ENCODE measurements at places on chromosomes 11 and 22.

DNA sequence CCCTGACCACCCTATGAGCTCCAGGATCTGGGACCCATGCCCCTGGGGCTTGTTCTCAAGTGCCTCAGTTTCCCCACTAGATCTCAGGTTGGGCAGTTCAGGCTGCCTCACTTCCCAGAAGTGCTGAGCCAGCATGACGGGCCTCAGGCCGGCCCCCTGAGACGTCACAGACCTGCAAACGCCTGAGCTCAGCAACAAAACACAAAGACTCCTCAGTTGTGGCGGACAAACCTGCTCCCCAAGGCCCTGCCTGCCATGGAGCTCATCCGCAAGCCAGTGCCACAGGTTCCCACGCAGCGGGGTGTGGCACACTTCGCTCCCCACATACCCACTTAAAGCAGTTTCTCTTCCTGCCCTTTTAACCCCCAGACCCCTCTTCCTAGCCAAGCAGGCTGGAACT, 45.2 kb downstream of the NECTIN1 start:
- no peak for DNase-seq

GRCh38 chr11:47510209-47510608, 42.7 kb downstream of the CELF1 start:
- DNase-seq = no peak

DNA sequence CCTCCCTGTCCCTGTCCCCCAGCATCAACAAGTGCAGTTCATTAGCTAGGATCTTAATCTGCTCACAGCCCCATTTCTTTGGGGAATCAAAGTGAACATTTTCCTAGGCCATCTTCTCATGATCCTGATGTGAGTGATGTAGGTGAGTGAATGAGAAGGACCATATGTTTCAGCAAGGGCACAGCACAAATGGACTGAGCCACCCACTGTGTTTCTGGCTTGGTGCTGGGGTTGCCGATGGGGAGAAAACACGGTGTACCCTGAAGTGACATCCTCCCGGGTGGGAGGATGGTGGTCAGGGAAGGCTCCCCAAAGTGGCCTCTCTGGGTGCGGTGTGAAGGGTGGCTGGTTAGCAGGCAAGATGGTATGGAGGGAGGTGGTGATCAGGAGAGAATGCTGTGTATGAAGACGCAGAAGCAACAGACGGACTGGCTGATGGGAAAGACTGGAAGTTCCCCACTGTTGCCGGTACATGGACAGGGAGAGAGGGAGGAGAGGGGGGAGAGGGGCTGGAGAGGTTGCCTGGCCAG, 72.2 kb downstream of the JAM3 start:
- DNase-seq = no peak

- DNase-seq = no peak
Measured at GRCh38 chr22:46661221-46661851, 41.1 kb downstream of the GRAMD4 start.

GRCh38 chr11:68806931-68807844, 34.5 kb downstream of the CPT1A start:
- DNase-seq = no peak

- DNase-seq = no peak
Measured at GRCh38 chr22:47192651-47193437, 430.4 kb downstream of the TBC1D22A start.

DNA sequence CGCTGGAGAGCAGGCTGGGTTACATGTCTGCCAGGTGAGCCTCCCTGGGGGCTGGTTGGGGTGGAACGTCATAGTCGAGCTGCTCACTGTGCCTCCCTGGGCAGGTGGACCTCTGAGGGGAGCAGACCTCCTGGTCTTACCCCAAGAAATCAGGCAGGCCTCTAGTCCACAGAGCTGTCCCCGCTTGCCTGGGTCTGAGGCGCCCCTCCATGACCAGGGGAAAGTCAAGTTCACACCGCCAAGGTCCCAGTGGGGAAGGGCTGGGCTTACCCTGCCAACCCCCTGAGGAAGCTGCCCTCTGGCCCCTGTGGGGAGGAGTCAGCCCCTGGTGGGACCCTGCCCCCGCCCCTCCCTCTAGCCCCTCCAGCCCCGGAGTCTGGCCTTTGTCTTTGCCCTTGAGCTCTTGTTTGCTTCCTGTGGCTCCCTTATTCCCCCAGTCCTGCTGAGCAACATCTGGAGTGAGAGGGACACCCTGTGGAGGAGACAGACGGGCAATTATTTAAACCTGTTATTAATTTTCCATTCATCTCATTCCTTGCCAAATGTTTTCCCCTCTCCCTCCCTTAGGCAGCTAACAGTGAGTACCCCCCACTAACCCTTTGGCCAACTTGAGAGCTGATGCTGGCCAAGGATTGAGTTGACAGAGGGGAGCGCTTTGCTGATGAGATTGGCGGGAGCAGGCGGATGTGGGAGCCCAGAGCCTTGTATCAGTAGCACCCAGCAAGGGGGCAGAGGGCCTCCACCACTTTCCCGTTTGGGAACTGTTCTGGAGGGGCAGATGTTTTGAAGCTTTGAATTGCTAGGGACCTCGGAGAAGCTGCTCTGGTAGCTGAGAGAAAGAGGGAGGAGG, 83.4 kb downstream of the CEP164 start:
- DNase-seq = no peak

GRCh38 chr11:61345954-61346843, 13.2 kb downstream of the TKFC start:
- no peak for DNase-seq

DNA sequence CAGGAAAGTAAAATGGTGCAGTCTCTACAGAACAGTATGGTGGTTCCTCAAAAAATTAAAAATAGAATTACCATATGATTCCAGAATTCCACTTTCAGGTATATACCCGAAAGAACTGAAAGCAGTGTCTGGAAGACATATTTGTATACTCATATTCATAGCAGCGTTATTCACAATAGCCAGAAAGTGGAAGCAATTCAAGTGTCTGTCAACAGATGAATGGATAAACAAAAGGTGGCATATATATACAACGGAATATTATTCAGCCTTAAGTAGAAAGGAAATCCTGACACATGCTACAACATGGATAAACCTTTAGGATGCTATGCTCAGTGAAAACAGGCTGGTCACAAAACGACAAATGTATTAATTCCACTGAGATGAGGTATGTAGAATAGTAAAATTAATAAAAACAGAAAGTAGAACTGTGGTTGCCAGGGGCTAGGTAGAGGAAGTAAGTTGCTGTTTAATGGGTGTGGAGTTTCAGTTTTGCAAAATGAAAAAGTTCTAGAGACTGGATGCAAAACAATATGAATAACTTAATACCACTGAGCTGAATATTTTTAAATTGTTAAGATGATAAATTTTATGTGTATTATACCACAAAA, 14.5 kb downstream of the SAA1 start:
- no peak for DNase-seq

- no peak for DNase-seq
Measured at GRCh38 chr22:45164270-45165088, 754 bp downstream of the NUP50 start.
